ENCODE measurements at places on chromosomes 4 and X.

GRCh38 chr4:100190643-100191600 is 654 bp upstream of the DDIT4L start:
- DNase-seq = no peak

DNA sequence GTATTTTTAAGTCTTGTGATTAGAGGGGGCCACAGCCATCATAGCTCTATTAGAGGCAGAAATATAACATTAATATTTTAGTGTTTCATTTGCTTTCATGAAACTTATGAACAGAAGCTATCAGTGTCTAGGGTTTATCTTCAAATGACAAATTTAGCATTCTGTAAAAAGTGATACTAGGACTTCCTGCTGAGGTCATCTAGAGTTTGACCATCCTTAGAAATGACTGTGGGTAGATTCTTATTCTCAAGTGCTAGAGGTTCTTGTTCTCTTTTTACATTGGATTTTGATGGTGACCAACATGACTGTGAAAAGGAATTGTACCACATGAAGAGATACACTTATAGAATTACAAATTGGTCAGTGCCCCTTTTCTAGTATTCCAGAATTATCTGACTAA is 568.6 kb downstream of the RPA4 start:
- no peak for DNase-seq

DNA sequence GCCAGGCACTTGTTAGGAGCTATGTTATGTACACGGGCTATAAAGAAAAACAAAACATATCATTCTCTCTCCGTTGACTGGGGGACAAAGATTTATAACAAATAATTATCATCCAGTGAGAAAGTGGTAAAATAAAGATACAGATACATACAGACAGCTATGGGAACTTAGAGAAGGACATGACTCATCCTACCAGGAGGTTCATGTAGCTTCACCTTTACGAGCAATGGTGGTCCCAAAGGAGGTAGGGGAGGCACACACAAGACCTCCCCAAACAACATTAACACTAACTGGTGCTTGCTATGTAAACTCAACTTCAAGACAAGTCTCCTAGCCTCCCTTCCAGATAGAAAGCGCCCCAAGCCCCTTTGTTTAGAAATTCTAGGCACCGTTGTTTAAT is 8.9 kb downstream of the AMBN start:
- DNase-seq = no peak

- no peak for DNase-seq
Observed at GRCh38 chr4:168699224-168699878, 202.5 kb downstream of the PALLD start.

All from hematopoietic multipotent progenitor cell treated with erythropoietin and hydrocortisone succinate and interleukin-3 and kit ligand, for 15 days (in vitro differentiated cells).